Activated CD4-positive, alpha-beta T cell treated with anti-CD3 and anti-CD28 coated beads, Interleukin-2, amount 50 U/mL, for 1 hour (primary cell): ENCODE measurements at places on chromosomes 4 and X.

DNA sequence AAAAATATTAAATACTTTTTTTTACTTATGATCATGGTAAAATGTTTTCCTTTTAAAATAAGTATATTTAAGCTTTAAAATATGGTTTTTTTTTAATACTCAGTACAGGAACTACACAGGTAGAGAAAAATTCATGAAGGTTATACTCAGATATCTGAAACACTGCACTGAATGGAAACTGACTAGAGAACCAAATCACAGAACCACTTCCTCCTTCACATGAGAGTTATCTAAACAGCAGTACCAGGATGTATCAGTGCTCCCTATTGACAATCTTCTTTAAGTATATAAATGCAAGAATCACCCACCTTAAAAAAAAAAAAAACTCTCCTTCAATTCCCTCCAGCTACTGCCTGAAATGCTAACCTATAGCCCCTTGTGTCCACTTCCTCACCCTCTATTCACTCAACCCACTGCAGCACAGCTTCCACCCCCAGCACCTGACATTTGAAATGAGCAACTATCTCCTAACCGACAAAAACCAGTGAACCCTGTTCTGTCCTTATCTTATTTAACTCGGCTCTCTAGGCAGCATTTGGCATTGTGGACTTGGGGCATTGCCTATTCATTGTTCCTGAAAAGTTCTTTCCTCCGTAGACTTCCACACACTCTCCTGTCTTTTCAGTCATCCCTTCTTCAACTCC, 9.1 kb downstream of the SLC7A3 start:
- DNase-seq, result no peak

DNA sequence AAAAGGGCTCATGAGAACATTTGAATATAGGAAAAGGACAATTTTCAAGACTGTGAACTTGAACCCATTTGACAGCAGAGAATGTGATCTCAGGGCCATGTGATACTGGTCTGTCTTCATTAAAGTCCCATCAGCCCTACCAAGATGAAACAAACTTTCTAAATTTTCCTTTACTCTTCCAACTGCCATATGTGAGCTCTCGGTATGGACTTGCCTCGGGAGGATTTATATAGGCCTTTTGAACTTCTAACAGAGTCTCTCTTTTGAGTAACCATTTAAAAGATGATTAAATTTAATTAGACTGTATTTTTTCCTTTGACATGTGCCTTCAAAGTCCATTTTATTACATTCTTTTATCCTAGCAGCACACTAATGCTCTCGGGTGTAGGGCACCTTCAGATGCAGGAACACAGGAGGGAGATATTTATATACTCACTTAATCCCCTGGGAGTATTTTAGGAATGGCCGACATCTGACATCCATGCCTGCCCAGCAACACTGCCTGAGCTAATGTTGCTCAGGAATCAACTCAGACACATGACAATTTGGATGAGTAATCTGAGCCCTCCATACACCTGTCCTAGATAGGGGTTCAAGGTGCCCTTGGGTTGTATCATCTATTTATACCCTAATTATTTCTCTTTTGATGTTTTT, 155.0 kb downstream of the SLC7A11 start:
- DNase-seq, result no peak

- no peak for DNase-seq
These were observed 105.3 kb upstream of the MBNL3 start for GRCh38 chrX:132594129-132594528.

DNA sequence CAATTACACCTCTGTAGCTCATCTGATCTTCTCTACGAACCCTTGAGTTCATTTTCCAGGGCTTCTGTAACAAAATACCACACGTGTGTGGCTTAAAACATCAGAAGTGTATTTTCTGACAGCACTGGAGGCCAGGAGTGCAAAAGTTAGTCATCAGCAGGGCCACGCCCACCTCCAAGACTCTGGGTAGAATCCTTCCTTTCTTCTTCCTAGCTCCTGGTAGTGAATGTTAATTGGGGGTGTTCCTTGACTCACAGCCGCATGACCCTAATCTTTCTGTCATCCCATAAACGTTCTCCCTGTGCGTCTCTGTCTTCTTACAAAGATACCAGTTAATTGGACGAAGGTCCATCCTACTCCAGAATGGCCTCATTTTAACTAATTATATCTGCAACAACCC, 115.0 kb downstream of the TRIML1 start:
- DNase-seq, result no peak

DNA sequence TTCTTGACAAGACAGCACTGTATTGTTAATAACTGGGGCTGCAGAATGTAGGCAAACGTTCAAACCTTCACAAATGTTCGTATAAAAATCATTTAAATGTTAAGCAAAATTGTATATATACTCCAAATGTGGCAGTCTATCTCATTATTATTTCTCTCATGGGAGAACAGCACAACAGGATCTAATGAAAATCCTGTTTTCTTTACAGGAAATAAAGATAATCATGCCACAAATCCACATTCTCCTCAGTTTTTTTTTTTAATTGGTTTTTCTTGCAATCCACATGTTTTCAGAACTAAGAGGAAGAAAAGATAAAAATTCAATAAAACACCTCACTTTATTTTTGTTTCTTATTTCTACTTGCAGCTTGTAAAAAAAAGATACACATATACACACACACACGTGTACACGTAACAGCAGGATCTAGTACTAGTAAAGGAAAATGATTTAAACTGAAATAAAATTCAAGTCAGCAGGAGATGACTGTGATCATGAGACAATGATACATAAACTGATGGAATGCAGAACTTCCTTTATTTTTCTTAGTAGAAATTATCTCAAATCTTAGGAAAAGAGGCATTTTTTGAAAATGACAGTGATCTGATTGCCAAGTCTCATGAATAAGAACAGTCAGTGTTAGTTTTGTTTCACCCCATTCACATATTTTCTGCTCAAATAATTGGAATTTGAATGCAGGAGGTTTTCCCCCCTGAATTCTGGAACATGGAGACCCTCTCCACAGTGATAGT, 11.3 kb downstream of the APBB2 start:
- no peak for DNase-seq

GRCh38 chrX:97159916-97160800, 276.4 kb downstream of the RPA4 start:
- no peak for DNase-seq

DNA sequence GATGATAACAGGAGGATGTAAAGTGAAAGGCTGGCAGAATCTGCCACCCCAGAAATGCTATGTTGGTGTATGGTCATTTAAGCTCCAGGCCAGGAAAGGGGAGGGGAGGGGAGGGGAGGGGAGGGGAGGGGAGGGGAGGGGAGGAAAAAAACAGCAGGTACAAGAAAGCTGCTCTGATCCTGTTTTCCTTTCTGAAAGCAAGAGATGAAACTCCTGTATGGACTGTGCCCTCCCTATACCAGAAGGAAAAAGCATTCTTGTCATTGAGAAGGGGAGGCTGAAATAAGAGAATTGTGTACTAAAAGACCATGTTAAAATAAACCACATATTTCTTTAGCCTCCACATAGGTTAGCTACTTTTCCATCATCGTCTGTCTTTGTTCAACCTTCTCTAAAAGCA, 179.5 kb downstream of the NLGN4X start:
- DNase-seq, result no peak

DNA sequence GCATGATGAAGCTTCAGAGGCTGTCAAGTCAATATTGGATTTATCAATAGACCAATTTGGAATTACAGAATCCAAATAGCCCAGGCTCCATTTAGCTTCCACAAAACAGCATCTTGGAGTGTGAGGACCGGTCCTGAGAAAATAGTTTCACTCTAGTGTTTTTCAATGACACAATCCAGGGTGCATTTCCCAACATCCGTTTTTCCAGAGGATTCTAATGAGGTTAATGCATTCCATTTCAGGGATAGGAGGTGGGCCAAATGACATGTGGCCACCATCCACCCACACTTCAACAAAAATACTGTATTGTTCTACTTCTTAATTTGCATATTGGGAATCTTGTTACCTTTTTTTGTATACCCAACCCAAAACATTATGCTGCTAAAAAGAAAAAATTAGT, 229.8 kb upstream of the LDB2 start:
- no peak for DNase-seq

DNA sequence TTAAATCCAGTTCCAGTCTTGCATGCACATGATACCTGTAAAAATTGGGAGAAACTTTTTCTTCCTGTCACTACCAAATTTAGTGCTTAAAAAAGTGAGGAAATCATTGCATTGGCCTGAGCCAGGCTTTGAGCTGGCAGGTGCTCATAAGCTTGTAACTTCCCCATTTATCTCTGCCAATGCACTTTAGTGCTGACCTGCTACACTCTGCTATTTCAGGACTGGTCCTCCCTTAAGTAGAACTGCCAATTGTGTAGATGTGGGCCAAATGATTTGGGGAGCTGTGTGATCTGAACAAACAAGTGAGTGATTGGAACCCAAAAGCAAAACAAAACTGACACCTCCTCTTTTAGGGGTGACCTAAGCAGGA, 51.8 kb downstream of the ZNF827 start:
- DNase-seq, result no peak

- no peak for DNase-seq
These were observed 733.7 kb upstream of the FRG1 start for GRCh38 chr4:189206953-189207352.

DNA sequence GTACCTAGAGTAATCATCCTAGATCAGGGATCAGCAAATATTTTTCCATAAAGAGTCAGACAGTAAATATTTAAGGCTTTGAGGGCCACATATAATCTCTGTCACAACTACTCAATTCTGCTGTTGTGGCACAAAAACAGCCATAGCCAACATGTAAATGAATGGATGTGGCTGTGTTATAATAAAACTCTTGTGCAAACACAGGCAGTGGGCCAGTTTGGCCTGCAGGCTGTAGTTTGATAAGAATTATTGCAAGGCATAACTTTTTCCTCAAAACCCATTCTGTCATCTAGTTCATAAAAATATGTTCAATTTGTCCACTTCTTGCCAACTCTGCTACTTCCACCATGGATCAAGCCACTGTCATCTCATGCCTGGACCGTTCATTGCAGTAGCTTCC, 39.4 kb upstream of the SHROOM4 start:
- DNase-seq, result no peak

GRCh38 chr4:109294006-109294405, 8.5 kb downstream of the COL25A1 start:
- no peak for DNase-seq

- DNase-seq, result no peak
These were observed 241.3 kb downstream of the CFAP299 start for GRCh38 chr4:80576796-80577195.

DNA sequence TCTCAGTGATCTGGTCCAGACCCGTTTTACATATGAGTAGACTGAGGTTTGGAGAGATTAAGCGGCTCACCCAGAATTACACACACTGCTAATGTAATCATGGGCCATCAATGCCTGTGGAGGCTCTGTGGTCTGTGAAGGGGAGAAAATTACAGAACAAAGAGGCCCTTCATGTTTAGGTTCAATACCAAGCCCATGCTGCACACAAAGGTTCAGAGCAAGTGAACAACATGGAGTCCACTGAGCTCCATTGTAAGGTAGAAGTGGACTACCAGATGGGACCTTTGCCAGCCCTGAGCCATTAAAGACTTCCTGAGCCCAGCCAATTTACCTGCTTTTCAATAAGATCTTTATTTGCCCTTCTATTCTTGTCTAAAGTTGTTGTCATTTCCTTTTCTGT, 109.8 kb downstream of the LUZP4 start:
- no peak for DNase-seq

DNA sequence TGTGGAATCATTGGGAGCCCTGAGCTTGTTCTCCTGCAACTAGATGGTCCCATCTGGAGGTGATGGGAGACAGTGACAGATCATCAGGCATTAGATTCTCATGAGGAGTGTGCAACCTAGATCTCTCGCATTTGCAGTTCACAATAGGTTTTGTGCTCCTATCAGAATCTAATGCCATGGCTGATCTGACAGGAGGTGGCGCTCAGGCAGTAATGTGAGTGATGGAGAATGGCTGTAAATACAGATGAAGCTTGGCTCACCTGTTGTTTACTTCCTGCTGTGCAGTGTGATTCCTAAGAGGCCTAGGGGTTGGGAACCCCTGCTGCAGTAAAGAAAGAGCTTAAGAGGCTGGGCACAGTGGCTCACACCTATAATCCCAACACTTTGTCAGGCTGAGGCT, 42.2 kb upstream of the PUDP start:
- no peak for DNase-seq

GRCh38 chrX:108439426-108439942, at the start of gene COL4A5:
TSS of gene COL4A5 (plus strand) at chrX:108439838. CDS start at chrX:108440126, 288 bp downstream.
- DNase-seq, result no peak

DNA sequence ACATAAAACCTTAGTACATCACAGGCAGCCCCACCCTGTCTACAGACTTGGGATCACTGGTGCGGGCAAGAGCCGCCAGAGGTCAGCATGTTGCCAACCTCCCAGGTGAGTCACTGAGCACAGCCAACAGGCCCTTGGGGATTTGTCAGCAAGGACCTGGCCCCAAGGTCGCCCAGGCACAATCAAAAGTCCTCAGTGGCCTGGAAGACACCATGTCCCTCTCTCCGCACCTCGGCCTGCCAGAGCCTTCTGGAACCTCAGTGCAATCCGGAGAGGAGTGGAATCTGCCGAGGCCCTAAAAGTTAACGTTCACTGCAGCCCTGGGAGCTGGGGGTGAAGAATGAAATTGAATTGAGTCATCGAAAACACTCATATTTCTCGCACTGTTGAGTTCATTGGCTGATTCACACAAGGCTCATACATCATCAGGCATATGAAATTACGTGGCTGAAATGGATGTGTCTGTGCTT, 74.3 kb downstream of the WFS1 start:
- DNase-seq, result no peak

DNA sequence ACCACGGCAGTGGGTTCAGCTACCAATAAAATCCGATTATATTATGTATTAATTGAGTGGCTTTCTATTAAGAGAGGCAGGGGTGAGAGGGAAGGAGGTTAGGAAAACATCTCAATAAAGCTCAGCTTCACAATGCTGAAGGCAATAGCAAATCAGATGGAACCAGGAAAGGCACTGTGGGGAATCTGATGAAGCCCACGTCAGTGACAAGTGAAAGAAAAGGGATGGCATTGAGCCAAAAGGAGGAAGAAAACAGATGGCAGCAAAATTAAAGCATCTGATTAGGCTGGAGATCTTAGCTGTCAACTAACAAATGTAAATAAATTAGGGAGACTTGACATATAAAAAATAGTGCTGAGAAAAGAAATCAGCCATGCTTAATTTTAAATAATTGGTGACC, 180.9 kb downstream of the RASL11B start:
- no peak for DNase-seq

- no peak for DNase-seq
These were observed 12.7 kb upstream of the THOC2 start for GRCh38 chrX:123745511-123745910.
